ENCODE measurements at places on chromosomes 6 and 20.

DNA sequence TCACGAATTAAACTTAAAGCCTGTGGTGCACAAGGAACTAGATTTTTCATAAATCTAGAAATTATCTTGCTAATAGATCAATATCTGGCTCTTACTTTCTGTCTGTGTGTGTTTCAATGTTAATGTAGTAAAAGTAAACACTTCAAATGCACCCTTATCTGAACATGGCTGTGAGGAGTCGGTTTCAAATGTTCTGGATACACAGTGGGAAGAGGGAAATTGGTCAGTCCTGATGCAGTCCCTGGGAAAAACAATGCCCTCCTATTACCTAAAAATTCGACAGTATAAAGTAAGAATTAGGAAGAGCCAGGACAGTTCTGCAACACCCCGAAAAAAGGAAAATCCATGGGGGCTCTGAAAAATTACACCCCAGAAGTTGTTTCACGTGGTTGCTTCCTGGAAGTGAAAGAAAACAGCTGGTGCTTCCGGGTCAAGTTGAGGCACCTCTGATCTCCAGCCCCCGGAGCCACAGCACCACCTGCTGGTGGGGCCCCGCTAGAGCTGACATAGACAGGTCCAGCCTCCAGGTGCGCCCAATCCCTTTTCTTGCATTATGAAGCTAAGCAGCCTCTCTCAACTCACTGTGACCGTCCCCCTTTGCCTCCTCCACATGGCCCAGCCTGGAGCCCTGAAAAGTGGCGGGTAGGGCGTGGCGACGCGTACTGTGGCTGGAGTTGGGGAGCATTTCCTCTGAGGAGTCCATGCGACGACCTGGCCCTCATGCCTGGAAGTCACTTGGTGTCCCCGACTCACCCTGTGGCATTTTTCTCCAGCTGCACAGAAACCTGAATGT is 8.3 kb downstream of the SEMG2 start:
- peak; percentile 32 for DNase-seq

GRCh38 chr6:55898342-55898741 is 23.0 kb upstream of the BMP5 start:
- no peak for DNase-seq

- no peak for DNase-seq
These were observed 2.4 kb downstream of the SLC22A23 start for GRCh38 chr6:3454273-3455010.

DNA sequence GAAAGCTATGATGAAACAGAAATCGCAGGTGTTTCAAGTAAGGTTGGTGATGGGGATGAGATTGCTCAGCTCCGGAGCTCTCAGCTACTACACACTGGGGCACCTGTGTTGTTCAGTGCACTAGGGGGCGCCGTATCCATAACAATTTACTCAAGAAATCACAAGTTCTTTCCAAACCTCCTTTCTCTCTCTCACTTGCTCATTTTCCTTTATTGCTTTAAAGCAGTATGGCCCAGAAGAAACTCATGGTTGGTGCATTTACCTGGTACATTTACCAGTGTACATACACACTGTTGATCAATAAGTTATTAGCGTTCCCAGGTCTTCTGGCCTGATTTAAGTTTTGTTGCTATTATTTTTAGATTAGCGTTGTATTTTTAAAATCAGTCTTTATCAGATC is 235.2 kb upstream of the TAB2 start:
- peak; percentile 87 for DNase-seq

GRCh38 chr6:127606131-127606562 is 29.2 kb downstream of the C6orf58 start:
- no peak for DNase-seq

- no peak for DNase-seq
These were observed 88.4 kb upstream of the ESR1 start for GRCh38 chr6:151719070-151719469.

DNA sequence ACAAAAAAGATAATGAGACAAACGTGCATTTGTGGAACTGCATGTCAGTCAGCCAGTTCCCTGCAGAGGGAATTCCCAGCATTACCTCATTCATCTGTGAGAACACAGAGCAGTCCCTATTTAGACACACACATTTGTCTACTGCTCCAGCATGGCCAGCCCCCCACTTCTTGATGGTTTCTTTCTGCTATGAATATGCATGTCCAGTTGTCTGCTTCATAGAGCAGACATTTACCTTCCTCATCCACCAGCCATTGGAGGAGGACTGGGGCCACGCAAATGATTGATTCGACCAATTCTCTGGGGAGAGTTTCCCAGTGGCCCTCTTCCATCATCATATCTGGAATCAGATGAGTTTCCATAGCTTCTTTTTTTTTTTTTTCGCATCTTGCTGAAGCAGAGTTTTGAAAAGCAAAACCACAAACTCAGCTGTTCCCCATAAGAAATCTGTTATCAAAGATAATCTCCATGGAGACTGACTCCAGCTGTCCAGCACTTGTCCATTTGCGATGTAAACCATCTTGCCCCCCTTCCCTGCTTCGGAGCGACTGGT is 11.8 kb downstream of the ENPP1 start:
- no peak for DNase-seq

DNA sequence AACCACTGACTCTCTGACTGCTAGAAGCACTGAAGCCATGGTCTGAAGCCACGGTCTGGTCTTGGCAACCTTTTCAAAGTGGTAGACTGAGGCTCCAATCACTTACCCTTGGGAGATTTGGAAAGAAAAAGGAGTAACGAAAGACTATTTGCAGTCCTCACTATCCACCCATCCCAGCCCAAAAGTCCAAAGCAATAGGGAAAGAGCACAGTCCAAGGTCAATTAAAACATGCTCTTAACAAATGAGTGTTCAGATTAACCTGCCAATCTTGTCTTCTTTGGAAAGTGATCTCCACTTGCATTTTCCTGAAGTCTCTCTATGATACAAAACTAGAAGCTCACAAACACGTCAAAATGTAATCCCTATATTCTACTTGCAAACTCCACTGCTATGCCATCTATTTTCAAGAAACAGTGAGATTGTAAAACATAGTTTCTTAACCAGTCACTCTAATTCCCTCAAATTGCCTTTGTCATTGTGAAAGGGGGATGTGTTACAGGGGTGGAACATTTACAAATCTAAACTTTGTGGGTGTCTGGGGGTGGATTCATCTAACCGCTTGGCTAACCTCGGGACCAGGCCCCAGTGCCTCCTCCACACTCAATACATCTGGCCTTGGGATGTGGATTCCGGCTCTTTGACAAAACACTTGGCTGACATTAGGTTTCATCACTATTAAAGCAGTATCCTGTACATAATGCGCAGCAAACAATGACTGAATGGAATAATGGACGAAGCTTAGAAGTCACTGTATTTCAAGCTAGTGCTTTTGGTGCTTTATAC is 56.4 kb downstream of the B4GALT5 start:
- DNase-seq = no peak

GRCh38 chr6:165559632-165560031 is 103.4 kb downstream of the PDE10A start:
- DNase-seq = no peak

DNA sequence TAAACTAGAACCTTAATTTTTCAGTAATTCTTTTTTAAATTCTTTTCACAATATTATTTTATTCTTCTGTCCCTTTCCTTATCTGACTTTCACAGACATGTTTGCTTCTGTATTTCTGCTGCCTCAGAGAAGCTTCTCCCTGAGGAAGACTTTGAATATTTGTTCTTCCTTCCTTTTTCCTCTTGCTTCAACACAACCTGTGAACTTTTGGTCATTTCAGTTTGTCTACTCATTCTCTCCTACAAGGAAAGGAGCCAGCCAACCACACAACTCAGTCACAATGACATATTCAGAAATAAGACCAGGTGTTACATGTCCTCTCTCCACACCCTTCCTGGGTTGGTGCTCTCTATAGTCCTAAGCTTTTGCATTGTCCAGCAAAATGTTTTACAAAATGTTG is 310.4 kb downstream of the TFAP2B start:
- DNase-seq = no peak

DNA sequence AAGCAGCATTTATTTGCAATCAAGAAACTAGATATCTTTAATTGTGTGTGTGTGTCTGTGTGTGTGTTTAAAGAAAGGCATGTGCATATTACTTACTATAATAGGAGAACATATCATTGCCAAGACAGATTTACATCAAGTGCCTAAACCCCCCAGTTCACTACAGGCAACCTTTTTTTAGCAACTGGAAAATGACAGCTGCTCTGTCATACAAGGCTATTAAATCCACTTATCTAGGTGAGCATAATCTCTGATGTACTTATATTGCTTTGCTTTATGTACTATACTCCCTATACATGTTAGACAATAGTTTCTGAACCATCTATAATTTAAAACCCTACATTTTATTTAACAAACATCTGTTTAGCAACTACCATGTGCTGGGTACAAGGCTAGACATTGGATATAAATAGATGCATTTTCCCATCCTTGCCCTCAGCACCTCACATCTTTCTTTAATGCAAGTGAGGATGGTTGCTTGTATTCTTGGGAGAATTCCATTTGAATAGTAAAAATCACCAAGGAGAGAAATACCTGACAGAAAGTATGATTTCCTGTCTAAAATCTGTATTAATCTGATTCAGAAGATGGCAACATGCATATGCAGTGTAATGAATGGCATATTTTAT is 398.3 kb downstream of the LAMA2 start:
- no peak for DNase-seq

GRCh38 chr6:142376800-142377496 is 75.1 kb downstream of the ADGRG6 start:
- no peak for DNase-seq

DNA sequence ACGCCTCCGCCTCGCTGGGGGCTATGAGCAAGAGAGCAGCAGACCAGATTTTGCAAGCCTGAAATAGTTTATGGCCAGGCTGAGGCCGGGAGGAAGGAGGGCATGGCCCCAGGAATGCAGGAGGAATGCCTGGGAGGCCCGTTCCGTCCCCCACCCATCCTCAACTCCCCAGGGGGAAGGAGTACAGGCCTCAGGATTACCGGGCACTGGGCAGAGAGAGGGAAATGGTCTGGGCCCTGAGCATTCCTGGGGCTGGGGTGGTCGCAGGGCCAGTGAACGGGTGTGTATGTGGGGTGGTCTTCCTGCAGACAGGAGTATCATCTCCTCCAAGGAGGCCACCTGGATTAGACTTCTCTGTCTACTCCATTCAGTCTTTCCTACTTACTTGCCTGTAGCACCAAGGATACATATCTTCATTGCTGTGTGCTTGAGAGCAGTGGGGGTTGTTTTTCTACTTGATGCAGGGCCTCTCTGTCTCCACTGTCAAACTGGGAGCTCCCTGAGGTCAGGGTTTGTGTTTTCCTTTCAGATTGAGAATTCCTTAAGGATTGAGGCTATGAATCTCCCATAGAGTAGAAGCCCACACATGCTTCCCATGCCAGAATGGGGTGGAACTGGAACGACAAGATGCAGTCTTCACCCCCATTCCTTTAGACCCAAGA is 81.3 kb downstream of the VEGFA start:
- DNase-seq = no peak

DNA sequence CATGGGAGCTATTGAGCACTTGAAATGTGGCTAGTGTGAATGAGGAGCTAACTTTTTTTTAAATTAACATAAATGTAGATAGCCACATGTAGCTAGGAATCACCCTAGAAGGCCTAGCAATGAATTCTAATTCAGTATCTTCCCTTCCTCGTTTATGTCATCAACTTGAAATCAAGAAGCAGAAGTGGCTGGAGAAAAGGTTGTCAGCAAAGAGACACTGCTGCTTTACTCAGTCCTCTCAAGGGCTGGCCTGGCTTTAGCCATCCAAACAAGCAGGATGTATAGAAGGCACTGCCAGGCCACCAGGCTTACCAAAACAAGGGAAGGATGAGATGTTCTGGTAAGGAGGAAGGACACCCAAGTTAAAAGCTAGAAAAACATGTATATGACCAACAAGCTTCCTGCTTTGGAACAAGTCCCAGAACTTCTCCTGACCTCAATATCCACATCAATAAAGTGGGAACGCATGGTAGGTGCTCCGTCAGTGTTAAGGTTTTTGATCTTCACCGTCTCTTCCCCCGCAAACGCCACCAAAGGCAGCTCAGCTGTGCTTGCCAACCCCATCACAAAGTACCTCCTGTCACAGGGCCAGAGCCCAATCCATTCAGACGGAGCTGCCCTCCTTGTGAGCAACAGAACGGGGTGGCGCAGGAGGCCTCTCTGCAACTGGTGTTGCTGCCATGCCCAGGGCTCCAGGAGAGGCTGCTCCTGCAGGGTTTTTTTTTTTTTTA is 235.8 kb upstream of the RIN2 start:
- no peak for DNase-seq

All from stimulated activated CD4-positive, alpha-beta T cell treated with anti-CD3 and anti-CD28 coated beads, Interleukin-15, amount 100 ng/mL, for 48 hours (primary cell).